Large intestine (tissue), 12 donors: ENCODE measurements at places on chromosomes 5 and 9. TPM values are rescaled to one million over a fixed set of nuclear protein-coding genes. Genes with fewer than 3 reads are reported as not detected.
A peak's percentile ranks its signal among the peaks of the same experiment; 100 is the strongest.

PCDHB9 gene
- 0.73 TPM for polyA plus RNA-seq

NRARP gene
- 32.4 TPM for polyA plus RNA-seq

GRCh38 chr9:77927265-77927664 is 104.3 kb downstream of the GNAQ start:
- no peak for DNase-seq
- H3K27ac ChIP-seq = no peak overlapping the region
- H3K27me3 ChIP-seq = no peaks in the 10 kb centered on the region
- H3K4me1 ChIP-seq = no peaks in the 10 kb centered on the region
- no peaks in the 10 kb centered on the region for H3K36me3 ChIP-seq

GRCh38 chr5:177432839-177433657 is 6.6 kb downstream of the GRK6 start:
- no peaks in the 10 kb centered on the region for H3K27me3 ChIP-seq
- peaks cover 1% of the 10 kb centered on the region for H3K4me1 ChIP-seq
- H3K36me3 ChIP-seq = peaks cover 64% of the 10 kb centered on the region
- no peak overlapping the region for H3K27ac ChIP-seq
- no peak for DNase-seq
- H3K4me3 ChIP-seq = no peak overlapping the region

- no peaks in the 10 kb centered on the region for H3K36me3 ChIP-seq
- H3K27me3 ChIP-seq = peaks cover 2% of the 10 kb centered on the region
- DNase-seq = no peak
- H3K4me3 ChIP-seq = no peak overlapping the region
These were observed 49.2 kb upstream of the SMIM32 start for GRCh38 chr5:136242136-136242535.

- H3K27ac ChIP-seq = no peak overlapping the region
- H3K4me1 ChIP-seq = no peaks in the 10 kb centered on the region
- no peaks in the 10 kb centered on the region for H3K27me3 ChIP-seq
- DNase-seq = no peak
- H3K36me3 ChIP-seq = no peaks in the 10 kb centered on the region
These were observed 78.5 kb downstream of the KIF4B start for GRCh38 chr5:155091768-155092717.

- no peak overlapping the region for H3K27ac ChIP-seq
- peaks cover 7% of the 10 kb centered on the region for H3K36me3 ChIP-seq
- no peaks in the 10 kb centered on the region for H3K27me3 ChIP-seq
These were observed 47.9 kb upstream of the FKTN start for GRCh38 chr9:105510024-105510423.

DNA sequence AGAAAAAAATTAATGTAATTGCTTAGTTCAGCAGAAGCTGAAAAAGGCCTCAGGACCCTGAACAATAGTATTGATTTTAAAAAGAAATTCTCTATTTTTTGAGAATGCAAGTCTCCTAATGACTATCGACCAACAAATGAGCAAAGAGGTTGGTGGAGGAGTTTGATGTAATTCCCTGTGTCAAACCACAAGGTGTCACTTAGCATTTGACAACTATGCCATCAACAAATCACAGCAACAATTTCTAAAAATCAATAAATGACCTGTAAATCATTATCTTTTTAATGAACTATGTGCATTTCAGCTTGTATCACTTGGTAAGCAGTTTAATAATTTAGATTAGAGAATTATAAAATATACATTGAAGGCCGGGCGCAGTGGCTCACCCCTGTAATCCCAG is 133.7 kb downstream of the PRELID2 start:
- no peaks in the 10 kb centered on the region for H3K4me1 ChIP-seq
- DNase-seq = no peak
- no peak overlapping the region for H3K4me3 ChIP-seq
- H3K27me3 ChIP-seq = no peaks in the 10 kb centered on the region
- H3K27ac ChIP-seq = no peak overlapping the region

DNA sequence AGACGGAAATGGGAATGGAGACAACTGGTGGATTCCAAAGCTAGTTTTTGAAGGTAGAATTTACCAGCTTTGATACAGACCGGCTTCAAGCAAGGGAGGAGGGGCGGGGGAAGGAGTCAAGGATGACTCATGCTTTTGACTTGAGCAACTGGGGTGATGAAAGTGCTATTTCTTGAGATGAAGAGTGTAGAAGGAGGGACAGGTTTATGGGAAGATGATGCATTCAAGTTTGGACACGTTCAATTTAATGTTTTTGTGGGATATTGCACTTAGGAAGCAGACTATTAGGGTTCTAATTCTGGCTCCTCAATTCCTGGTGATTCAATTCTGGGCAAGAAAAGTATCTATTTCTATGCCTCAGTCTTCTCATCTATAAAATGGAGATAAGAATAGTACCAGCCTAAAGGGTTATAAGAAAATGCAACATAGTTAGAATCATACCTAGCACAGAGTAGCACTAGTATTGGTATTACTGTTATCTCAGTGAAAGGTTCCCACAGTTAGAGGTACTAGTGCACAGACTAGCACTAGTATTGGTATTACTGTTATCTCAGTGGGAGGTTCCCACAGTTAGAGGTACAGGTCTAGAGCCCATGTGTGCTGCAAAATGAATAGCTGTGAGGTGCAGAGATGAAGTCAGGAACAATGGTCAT is 4.6 kb downstream of the NIPAL4 start:
- peaks cover 23% of the 10 kb centered on the region for H3K27me3 ChIP-seq
- H3K36me3 ChIP-seq = no peaks in the 10 kb centered on the region
- no peak overlapping the region for H3K4me3 ChIP-seq
- no peaks in the 10 kb centered on the region for H3K4me1 ChIP-seq
- H3K27ac ChIP-seq = no peak overlapping the region
- peak; percentile 32 for DNase-seq

- peaks cover 9% of the 10 kb centered on the region for H3K27me3 ChIP-seq
- no peak overlapping the region for H3K27ac ChIP-seq
- H3K4me1 ChIP-seq = no peaks in the 10 kb centered on the region
- H3K36me3 ChIP-seq = no peaks in the 10 kb centered on the region
These were observed 9.3 kb upstream of the DNAJB5 start for GRCh38 chr9:34980181-34980761.

DNA sequence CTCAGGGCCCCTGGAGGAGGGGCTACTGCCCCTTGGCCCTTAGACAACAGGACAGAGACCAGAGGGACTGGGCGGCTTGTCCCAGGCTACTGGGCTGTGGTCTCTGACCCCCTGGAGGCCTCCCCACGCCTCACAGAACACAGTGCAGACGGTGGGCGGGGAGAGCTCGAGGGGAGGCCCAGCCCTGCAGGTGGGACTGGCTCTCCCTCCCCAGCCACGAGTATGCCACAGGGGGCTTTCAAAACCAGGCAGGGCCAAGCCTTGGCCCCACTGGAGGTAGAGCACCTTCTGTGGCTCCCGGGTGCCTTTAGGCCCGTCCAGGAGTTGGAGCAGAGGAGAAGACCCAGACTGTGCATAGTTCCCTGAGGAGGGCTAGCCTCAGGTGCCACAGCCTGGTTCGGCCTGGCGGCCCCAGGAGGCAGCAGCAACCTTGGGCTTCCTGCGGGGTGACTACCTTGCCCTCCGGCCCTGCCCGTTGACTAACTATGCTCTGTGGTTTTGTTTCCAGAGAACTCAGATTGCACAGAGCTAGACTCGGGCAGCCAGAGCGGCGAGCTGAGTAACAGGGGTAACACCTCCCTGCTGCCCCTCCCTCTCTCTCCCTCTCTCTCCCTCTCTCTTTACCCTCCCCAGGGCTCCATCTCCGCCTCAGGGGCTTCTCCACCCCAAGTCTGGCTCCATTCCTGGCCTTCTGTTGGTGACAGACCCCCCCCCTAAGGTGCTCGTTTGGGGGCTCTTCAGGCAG is 15.5 kb downstream of the CARD19 start:
- no peaks in the 10 kb centered on the region for H3K27me3 ChIP-seq
- no peak overlapping the region for H3K4me3 ChIP-seq
- H3K27ac ChIP-seq = no peak overlapping the region
- peaks cover 5% of the 10 kb centered on the region for H3K4me1 ChIP-seq

DNA sequence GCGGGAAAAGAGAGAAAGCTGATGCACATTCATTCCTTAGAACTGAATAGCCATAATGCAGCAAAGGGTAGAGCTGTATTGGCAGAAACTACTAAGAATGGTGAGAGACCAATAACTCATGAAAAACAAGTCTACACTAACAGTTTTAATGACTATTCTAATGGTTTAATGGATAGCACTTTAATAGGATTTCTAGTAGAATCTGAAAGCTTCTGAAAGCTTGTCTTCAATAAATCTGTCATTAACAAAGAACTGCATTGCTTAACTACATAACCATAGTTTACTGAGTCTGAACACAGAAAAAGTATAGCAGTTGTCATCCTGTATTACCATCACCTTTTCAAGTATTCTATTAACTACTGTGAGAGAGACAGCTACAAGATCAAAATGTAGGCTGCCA is 617.8 kb upstream of the DMAC1 start:
- no peaks in the 10 kb centered on the region for H3K4me1 ChIP-seq
- H3K27me3 ChIP-seq = no peaks in the 10 kb centered on the region
- no peaks in the 10 kb centered on the region for H3K36me3 ChIP-seq
- no peak overlapping the region for H3K4me3 ChIP-seq

GRCh38 chr5:113223831-113224604 is 210.8 kb downstream of the TSSK1B start:
- no peaks in the 10 kb centered on the region for H3K4me1 ChIP-seq
- no peak overlapping the region for H3K27ac ChIP-seq
- H3K36me3 ChIP-seq = no peaks in the 10 kb centered on the region
- no peak for DNase-seq
- no peaks in the 10 kb centered on the region for H3K27me3 ChIP-seq
- no peak overlapping the region for H3K4me3 ChIP-seq

DNA sequence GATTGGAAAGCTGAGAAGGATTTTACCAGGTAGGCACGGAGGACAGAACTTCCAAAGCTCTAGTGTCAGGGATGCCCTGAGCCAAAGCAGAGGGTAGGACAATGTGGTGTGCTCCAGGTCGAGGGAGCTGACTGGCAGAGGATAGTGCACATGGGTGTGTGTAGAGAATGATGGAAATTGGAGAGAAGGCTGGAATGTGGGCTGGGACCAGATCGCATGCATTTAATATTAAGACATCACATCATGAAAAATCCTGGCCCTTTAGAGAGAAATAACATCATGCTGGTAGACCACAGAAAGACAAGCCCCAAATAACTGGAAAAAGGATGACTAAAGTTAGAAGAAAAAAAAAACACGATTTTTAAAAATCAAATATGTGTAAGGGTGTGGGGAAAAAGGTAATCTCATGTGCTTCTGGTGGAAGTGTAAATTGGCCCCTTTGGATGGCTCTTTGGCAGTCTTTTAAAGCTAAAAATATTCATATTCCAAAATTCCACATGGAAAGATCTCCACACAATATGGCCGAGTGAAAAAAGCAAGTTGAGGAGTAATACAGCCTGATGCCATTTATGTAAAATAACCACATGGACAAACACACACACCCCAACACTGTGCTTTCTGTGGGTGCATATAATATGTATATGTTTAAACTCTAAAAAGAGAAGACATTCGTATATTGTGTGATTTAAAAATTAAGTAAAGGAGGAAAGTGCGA is 67.0 kb upstream of the TGFBR1 start:
- H3K27ac ChIP-seq = no peak overlapping the region
- no peaks in the 10 kb centered on the region for H3K4me1 ChIP-seq
- H3K36me3 ChIP-seq = no peaks in the 10 kb centered on the region
- no peak overlapping the region for H3K4me3 ChIP-seq
- peaks cover 4% of the 10 kb centered on the region for H3K27me3 ChIP-seq
